ENCODE measurements at places on chromosomes 5 and 9.

DNA sequence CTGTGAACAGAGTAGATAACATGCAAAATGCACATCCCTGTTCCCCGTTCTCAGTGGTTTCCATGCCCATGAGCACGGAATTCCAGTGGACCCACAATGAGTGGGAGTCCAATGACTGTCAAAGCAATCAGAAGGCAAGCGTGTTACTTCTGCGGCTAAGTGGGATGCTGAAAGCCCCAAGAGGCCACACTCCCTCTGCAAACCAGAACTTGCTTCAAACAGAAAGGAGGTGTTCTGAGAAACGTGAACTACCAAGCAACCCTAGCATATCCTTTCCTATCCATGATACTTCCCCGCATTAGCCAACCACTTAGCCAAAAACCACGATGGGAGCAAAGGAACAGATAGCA, 21.7 kb upstream of the MVB12B start:
- DNase-seq: no peak

- no peak for DNase-seq
Measured at GRCh38 chr5:159705948-159706347, 210.3 kb upstream of the ADRA1B start.

GRCh38 chr9:15137089-15137488, 169.9 kb downstream of the TTC39B start:
- DNase-seq: no peak

DNA sequence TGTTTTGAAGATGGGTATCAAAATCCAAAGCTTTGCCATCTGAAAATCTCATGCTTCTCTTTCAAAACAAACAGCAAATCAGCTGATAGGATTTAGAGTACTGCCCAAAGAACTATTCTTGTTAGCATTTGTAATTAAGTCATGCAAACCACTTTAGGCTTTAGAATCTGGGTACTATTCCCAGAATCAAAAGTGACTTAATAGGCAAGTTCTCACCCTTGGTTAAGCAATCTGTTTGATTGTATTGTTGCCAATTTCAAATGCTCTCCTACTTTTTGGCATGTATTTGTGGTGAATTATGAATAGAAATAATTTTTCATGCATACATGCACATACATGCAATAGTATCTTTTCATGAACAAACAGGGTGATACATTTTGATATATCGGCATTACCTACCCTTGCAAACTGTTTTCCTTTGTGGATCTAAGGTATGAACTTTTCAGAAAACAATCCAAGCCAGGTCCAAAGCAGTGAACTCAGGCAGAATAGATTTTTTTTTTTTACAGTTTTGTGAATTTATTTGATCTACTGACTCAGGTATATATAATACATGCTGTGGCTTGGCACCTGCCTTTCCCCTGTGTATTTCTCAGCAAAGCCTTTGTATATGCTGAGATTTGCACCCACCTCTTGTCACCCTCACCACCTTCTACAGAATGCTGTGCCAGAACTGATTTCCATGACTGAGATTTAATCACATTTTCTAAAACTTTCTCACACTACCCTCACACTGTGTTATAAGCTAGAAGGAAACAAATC, 9.0 kb downstream of the IL33 start:
- DNase-seq: no peak

DNA sequence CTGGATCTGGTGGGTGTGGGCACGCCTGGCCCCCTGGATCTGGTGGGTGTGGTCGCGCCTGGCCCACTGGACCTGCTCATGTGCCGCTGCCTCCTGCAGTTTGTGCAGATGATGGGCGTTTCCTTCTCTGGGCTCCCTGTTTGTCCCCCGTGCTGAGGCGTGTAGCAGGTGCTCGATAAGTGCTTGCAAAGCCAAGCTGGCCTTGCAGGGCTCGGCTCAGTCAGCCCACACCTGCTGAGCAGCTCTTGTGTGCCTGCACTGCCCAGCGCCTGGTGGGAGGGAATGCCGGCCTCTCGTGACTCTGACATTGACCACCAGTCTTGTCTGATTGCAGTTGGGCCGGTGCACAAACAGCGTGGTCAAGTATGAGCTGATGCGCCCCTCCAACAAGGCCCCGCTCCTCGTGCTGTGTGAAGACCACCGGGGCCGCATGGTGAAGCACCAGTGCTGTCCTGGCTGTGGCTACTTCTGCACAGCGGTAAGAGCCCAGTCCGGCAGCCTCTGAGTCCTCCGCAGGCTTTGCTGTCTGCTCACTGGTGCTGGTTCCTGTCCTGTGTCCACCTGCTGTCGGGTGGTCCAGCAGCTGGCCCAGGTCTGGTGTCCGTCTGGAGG, 102.7 kb upstream of the CACNA1B start:
- no peak for DNase-seq

DNA sequence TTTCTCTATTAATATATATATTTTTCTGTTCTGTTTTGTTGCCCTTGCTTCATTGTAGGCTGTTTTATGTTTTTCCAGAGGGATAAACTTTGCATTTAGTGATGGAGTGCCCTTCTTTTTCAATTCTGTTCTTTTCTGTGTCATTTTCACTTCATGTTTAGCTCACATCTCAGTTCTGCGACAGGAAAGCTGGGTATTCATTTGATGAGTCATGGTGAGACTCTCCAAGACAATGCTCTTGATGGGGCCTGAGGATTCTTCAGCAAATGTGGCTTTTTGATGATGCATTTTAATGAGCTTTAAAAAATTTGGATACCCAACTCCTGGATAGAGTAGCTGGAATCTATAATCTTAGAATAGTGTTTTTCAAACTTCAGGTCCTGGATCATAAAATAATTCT, 56.5 kb upstream of the SPATA31D4 start:
- peak; percentile 74 for DNase-seq

- peak; percentile 76 for DNase-seq
Measured at GRCh38 chr5:108681079-108681921, 66.4 kb upstream of the FER start.

DNA sequence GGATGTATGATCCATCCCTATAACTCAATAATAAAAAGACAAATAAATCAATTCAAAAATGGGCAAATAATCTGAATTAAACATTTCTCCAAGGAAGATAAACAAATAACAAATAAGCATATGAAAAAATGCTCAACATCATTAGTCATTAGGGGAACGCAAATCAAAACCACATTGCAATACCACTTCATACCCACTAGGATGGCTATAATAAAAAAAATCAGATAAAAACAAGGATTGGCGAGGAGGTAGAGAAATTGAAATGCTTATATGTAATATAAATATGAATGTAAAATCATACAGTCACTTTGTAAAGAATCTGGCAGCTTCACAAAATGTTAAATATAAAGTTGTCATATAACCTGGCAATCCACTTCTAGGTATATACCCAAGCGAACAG, 52.3 kb upstream of the TBCA start:
- no peak for DNase-seq
